ENCODE measurements at places on chromosomes 11 and 22.

GRCh38 chr11:24233041-24233440 lies 263.8 kb upstream of the LUZP2 start:
- DNase-seq, result no peak

- DNase-seq, result no peak
Observed at GRCh38 chr22:45284705-45285262, at the start of gene UPK3A. Gene UPK3A (plus strand): TSS chr22:45284949. CDS start chr22:45285014, 65 bp downstream.

DNA sequence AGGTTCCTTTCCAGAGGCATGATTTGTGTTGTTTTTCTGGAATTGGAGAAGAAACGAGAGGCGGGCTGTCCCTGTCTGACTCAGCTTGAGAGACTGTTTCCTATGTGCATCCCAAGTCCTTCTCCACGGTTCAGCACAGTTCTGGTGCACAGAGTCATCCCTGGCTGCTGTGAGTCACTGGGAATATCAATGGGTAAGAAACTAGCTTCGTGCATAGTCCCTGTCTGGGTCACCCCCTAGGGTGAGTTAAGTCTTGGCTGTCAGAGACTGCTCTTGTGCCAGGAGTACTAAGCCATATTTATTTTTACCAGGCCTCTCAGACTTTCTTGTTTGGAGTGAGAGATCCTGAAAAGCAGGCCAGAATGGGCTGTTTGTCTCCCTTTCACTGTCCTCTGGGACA lies 2.4 kb upstream of the LRP4 start:
- DNase-seq, result no peak

DNA sequence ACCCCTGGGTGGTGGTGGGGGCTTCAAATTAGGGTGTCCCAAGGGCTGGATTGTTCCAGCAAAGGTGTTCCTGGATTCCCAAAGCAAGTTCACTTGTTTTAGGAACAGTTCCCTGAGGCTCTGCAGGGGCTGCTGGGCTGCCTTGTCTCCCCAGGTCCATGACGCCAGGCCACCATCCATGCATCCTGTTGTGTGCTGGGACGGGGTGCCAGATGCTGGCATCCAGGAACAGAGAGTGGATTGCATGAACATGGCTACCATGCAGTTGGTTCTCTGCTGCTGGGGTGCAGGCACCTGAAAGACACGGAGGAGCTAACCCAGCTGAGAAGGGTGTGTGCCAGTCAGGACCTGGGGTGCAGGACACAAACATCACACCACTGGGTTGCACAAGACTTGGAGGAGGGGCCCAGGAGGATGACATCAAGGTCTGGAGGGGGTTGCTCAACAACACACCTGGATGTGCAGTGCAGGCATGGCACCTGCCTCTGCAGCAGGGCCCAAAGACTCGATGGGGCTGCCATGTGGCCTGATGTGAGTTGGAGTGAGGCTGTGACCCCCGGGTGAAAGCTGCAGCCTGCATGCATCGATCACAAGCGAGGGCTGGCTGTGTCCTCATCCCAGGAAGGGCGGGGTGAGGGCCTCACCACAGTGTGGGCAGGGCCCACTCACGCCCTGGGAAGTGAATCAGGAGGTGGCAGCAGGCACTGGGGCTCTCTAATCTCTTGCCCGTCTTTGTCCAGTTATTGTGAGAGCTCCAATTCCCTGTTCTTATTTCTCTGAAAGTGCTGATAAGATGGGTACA lies 74.0 kb upstream of the CLDN5 start:
- no peak for DNase-seq

DNA sequence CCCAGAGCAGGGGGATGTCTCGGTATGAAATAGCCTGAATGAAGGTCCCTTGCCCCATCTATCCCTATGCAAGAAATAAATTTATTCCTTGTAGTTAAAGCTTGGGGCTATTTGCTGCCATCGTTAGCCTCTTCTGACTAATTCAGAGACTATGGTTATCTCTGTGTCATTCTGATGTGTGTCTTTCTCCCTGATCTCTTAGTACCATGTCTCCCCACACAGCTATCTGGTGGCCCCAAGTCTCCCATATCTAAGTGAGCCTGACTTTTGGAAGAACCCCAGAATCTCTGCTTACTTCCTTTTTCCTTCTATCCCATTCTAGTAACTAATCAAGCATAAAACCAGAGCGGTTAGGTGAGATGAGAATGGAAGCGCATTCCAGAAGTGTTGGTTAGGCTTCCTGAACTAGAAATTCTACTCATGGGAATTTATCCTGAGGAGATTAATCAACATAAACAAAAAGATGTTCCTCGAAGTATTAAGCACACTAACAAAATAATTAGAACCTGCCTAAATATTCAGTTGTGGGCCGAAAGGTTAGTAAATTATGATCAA lies 71.4 kb upstream of the BMAL1 start:
- DNase-seq, result no peak

DNA sequence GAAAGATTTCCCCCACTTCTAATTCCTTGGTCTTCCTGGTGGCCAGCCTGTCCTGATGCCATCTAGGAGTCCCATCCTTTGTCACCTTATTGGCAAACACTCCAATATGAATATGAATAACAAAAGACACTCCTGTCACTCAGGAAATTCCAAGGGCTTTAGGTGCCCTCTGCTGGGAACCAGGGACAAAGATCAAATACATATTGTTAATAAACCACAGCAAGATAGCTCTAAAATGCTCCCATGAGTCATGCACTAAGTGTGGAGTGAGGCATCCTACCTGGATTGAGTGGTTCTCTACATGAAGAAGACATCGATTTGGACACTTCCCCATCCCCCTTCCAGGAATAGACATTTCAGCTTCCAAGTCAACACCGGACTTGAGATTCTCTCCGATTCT lies 823.6 kb downstream of the TBC1D22A start:
- no peak for DNase-seq

- DNase-seq, result no peak
Observed at GRCh38 chr22:46985507-46985882, 223.0 kb downstream of the TBC1D22A start.

- no peak for DNase-seq
Observed at GRCh38 chr22:33850193-33850592, 70.1 kb downstream of the LARGE1 start.

GRCh38 chr22:50285568-50286229 lies 15.5 kb upstream of the MAPK11 start:
- DNase-seq, result no peak

DNA sequence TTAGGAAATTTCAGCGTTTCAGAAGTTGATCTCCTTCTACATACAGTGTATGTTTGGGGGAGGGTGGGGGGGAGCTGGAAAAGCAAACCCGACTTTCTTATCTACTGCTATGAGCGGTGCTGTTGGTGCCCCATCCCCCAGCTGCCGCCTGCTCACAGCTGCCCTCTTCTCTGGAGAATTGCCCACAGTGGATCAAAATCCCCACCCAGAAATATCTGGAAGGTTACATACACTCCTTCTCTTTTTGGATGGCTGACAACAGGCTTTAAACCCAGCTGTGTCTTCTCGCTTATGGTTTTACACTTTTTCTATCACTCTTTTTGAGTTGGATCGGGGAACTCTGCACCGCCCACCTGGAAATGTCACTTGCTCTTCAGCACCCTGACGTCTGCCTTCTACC lies 56.4 kb downstream of the DHCR7 start:
- DNase-seq, result no peak

GRCh38 chr11:23727794-23728193 lies 769.1 kb upstream of the LUZP2 start:
- DNase-seq, result no peak

GRCh38 chr11:103488579-103488978 lies 379.4 kb downstream of the DYNC2H1 start:
- no peak for DNase-seq

GRCh38 chr11:66264914-66265313 lies 3.5 kb upstream of the RAB1B start:
- peak; percentile 62 for DNase-seq

- no peak for DNase-seq
Observed at GRCh38 chr11:34827228-34827627, 89.0 kb downstream of the APIP start.

- no peak for DNase-seq
Observed at GRCh38 chr11:121886996-121887395, 229.0 kb downstream of the BLID start.

DNA sequence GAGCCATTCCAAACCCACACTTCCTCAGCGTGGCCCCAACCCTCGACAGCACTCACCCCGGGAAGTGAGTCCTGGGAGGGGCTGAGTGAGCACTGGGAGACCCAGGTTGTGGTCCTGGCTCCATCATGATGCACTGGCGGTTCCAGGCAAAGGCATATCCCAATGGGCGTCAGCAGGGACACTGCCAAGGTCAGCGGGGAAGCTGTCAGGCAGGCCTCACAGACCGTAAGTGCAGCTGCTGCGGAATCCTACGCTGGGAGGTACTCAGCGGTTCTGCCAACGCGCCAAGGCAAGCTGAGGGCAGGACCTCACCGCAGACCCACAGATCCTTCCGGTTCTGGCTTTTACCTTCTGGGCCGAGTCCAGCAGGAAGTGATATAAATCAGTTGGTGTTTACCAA lies 1.4 kb upstream of the GAL3ST1 start:
- no peak for DNase-seq

DNA sequence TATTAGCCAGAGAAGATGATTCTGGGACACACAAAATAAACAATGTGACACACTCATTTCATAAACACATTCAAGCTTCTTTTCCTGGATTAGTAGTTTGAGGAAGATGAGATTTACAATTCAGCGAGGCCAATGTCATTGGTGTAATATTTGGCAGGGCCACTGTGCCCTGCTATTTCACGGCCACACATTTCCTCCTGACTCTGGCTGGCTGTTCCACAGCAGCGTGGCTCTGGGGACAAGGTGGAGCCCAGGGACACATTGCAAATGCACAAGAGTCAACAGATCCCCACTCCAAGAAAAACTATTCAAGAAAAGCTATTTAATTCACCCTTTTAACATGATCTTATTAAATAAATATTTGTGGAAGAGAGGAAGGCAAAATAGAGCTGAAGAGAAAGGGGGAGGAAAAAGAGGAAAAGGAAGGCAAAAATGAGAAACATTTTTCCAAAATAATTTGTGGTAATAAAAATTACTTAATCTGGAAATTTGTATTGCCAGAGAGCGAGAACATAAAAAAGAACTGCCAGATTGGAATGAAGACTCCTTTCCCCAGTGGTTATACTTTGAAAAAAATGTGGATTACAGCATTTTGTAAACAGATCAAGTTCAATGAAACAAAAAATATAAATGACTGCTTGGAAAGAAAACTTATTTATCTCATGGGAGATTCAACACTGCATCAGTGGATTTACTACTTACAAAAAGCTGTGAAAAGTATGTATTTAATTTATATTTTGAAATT lies 27.1 kb downstream of the NXPE2 start:
- DNase-seq, result no peak

GRCh38 chr11:3167143-3168119 lies 2.3 kb upstream of the OSBPL5 start:
- DNase-seq, result no peak

DNA sequence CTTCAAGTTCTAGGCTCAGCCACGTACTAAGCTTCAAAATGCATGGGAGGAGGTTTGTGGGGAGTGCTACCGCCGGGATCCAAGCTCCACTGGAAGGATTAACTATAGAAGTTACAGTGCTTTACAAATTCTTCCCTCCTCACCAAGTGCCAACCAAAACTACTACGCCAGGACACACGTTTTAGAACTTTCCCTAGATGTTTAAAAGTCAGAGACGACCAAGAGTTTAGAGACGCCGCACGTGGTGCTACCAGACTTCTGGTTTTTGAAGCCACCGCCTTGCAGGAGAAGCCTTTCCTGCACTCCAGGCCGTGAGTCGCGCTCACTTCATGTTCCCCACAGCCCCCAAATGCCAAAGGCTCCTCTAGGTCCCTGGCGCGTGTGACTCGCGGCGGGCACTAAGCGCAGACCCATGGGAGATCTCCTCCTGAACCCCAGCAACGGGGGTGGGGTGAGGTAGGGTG lies 734 bp downstream of the SNU13 start:
- no peak for DNase-seq

DNA sequence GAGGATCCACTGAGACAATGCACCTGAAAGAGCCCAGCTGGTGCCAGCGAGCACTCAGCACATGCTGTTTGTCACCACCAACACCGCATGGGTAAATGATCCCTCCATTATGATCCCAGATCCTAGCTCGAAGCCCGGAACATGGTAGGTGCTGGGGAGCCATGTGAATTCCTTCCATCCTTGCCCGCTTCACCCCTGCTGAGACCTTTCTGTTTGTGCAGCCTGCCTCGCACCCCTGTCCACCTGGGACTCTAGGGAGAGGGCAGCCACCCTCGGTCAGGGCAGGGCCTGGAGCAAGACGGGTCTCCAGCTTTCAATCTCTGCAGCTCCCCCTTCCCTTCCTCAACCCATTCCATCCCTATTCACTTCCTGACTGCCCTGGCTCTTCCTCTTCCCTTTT lies 116.2 kb upstream of the ALX4 start:
- DNase-seq, result no peak

DNA sequence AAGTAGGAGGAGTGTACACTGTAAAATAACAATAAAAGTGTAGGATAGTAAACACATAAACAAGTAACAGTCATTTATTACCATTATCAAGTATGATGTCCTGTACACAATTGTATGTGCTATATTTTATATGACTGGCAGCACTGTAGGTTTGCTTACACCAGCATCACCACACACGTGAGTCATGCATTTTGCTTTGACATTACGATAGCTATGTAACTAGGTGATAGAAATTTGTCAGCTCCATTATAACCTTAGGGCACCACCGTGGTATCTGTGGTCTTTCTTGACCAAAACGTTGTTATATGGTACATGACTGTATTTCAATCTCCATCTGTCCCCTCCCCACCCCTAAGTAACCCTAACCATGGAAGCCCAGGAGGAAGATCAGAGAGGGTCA lies 1.1 kb downstream of the DNAL4 start:
- no peak for DNase-seq

DNA sequence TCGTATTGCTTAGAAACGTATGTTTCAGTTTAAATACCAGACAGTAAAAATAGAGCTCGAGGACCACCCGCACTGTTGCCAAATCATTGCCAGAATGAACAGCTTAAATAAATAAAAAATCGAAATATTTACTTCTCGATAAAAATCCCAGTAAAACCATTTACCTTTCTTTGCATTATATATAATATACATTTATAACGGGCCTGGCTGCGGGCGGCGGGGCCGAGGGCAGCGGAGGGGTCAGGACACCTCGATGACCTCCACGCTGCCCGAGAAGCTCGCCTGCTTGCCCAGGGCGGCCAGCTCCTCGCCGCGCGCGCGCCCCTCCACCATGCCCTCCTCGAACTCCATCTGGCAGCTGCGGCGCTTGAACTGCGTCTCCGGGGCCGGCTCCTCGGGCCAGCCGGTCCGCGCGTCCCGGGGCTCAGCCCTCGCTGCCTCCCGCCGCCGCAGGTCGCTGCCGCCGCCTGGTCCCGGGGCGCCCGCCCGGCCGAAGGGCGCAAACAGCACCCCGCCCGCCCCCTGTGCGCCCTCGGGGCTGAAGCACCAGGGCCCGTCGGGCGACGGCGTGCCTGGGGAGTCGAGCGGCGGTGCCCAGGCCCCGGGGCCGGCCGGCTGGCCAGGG lies 15.7 kb downstream of the DUSP8 start:
- no peak for DNase-seq

GRCh38 chr22:30856741-30857502 lies 111.7 kb downstream of the MORC2 start:
- DNase-seq, result no peak

Measured in NCI-H526 (cell line).